ENCODE measurements at places on chromosomes 16 and 17.

GRCh38 chr17:8057691-8058114, 18.8 kb downstream of the ALOX15B start:
- peak; percentile 94 for DNase-seq

- peak; percentile 70 for DNase-seq
Measured at GRCh38 chr16:48632137-48632774, 22.3 kb upstream of the N4BP1 start.

DNA sequence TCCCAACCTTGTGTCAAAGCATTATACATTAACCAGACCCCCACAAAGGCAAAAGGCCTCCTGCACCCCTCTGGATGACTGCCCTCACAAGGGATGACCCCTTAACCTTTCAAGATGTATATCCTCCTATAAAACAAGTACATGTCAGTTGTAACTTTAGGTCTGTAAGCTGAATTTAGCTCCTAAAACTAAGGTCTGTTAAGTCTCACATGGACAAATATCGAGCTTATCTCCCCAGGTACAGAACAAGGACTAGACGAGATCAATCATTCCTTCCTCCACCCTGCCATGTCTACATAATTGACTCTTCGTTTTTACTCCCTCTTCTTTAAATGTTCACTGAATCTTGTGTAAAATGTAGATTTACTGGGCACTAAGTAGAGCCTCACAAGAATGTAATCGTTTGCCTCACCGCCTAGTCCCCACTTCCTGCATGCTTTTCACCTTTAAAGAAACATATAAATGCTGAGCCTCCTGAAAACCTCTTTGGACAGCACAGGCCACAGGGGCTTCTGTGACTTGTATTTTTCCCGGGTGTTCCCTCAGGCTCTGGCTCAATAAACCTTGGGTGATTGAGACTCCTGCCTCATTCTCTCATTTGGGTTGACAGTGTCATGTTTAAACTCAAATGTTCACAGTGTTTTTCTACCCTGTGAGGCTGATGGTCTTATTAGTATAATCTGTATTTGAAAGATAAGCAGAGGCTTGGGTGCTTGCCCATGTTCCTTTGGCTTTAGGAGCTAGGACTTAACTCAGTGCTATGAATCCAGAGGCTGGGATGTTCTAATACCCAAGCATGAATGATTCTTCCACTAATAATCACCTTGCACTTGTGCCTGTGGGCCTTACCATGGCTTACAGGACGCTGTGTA, 37.6 kb downstream of the MMD start:
- no peak for DNase-seq

- no peak for DNase-seq
Measured at GRCh38 chr17:441155-441950, 88.7 kb upstream of the RPH3AL start.

DNA sequence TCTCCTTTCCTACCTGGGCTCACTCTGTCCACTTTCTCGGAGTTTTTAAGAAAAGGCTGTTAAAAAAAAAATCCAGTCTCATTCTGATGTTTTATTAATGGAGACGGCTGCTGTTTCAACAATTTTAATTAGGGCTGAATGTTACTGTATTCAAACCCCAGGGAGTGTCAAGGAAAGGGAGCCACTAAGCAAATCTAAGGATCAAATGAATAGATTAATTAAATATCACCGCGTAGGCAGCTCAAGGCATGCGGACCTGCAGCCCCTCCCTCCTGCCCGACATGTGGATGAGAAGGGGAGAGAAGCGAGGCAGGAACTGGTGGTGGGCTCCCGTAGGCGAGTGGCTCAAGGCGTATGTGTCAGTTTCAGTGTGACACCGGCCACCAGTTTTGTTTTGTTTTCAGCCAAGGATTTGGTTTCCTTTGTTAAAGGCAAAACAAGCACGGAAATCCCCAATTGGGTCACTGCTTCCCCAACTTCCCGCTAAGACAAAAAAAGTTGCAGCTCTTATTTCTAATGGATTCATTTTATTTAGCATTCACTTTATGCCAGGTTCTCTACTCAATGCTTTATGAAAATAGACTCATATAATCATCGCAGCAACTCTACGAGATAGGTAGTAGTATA, 110.6 kb downstream of the GP2 start:
- DNase-seq: no peak

DNA sequence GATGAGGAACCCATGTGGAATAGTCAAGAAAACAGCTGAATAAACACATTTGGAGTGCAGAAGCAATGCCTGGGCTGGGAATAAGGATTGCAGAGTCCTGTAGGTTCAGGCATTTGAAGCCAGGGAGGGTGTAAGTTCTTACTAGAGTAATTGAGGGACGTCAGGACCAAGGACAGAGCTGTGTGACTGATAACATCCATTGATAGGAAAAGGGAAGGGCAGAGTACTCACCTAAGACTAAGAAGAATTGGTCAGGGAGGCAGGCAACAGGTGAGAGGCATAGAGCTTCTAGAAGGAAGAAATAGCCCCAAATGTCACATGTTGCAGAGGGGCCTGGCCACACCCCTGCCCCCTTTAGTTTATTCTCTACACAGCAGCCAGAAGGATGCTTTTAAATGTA, 79.8 kb upstream of the TMEM132E start:
- DNase-seq: no peak

GRCh38 chr17:327971-328370, 24.6 kb downstream of the RPH3AL start:
- no peak for DNase-seq

GRCh38 chr16:80123189-80123588, 417.6 kb upstream of the DYNLRB2 start:
- no peak for DNase-seq

DNA sequence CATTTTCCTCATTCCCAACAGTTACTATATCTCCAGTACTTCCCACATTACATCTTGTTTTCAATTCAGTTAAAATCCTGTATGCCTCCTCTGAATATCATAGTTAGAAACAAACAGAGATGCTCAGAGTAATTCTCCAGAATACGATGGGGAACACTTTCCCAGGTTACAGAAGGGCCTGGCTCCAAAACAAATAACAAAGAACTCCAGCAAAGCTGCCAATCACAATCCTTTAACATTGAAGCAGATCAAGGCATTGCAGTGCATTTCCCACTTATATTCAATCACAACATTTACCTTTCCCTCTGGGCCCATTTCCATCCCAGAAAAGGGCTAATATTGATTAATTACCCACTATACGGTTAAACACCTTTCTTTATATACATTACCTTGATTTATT, 29.4 kb upstream of the PMFBP1 start:
- peak; percentile 31 for DNase-seq

DNA sequence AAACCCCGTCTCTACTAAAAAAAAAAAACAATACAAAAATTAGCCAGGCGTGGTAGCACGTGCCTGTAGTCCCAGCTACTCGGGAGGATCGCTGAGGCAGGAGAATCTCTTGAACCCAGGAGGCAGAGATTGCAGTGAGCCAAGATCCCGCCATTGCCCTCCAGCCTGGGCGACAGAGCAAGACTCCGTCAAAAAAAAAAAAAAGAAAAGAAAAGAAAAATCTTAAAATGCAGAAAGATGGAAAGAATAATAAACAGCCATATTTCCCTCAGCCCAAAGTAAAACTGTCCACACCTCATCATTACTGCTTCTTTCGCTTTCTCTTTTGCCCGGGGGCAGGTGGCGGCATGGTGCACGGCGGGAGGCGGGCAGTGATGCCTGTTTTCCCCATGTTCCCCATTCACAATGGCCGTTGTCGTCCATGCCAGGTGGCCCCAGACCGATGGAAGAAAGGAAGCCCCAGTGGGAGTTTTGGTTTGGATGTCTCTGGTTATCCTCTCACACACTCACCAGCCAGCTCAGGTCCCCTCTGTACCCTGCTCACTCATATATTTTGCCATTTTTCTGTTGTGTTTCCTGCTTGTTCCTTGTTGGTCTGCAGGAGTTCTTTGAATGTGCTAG, 37.0 kb upstream of the PEMT start:
- peak; percentile 68 for DNase-seq

- DNase-seq: peak; percentile 91
Measured at GRCh38 chr17:50051082-50051576, 4.8 kb upstream of the ITGA3 start.
